ENCODE measurements at places on chromosomes 2 and 18. TPM values are rescaled to one million over a fixed set of nuclear protein-coding genes. Genes with fewer than 3 reads are reported as not detected.

- no peak for DNase-seq
Measured at GRCh38 chr2:206105541-206105940, 19.6 kb upstream of the INO80D start.

DNA sequence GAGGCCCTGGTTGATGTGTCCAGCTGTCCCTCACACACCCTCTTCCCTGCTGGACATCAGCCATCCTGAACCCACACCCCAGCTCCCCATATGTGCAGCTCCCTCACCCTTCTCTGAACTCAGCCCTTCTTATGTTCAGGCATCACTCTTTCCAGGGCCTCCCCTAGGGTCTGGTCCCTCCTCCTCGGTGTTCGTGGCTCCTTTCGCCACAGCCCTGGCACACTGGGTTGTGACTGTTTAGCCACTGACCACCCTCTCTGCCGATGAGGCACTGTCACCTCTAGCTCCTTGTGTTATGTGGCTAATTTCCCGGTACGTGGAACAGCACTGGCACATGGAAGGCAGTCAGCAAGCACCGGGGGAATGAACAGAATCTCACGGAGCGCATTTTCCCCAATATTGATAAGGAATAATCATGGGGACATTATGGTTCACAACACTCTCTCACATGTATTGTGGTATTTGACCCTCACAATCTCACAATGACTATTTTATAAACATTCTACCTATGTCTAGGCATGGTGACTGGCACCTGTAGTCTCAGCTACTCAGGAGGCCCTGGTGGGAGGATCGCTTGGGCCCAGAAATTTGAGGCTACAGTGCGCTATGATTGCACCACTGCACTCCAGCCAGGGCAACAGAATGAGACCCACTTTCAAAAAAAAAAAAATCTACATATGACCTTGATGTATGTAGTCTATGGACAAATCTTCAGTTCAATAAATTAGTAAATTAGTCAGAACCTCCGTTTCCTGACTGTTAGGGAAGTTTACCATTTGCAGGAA lies 292.1 kb downstream of the MYT1L start:
- no peak for DNase-seq

GRCh38 chr18:35061336-35061735 lies 20.1 kb downstream of the MAPRE2 start:
- no peak for DNase-seq

DNA sequence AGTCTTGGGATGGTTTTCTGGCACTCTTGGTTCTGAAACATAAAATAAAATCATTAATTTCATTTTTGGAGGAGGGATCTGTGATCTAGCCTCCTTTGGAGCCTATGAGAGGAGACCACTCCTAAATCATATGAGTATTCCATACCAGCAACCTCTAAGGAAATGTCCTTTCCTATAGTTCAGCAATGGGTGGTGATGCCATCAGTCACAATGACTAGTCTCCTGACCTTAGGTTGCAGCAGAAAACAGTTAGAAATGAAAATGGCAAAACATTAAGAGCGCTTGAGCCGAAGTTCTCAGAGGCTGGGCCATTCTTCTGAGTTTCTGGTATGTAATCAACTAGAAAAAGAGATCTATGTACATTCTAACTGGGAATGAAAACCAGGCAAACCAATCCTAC lies 56.5 kb downstream of the TMEM247 start:
- DNase-seq: no peak

DNA sequence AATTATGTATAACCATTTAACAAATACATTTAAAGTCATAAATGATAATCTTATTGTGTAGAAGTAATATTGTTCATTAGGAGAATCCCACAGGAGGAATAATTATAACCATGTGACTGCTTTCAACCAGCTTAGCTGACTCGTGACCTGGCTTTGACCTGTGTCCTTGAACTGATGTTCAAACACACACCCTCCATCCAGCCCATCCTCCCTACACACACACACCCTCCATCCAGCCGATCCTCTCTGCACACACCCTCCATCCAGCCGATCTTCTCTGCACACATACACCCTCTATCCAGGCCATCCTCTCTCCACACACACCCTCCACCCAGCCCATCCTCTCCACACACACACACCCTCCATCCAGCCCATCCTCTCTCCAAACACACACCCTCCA lies 83.5 kb downstream of the EIPR1 start:
- DNase-seq: no peak

DNA sequence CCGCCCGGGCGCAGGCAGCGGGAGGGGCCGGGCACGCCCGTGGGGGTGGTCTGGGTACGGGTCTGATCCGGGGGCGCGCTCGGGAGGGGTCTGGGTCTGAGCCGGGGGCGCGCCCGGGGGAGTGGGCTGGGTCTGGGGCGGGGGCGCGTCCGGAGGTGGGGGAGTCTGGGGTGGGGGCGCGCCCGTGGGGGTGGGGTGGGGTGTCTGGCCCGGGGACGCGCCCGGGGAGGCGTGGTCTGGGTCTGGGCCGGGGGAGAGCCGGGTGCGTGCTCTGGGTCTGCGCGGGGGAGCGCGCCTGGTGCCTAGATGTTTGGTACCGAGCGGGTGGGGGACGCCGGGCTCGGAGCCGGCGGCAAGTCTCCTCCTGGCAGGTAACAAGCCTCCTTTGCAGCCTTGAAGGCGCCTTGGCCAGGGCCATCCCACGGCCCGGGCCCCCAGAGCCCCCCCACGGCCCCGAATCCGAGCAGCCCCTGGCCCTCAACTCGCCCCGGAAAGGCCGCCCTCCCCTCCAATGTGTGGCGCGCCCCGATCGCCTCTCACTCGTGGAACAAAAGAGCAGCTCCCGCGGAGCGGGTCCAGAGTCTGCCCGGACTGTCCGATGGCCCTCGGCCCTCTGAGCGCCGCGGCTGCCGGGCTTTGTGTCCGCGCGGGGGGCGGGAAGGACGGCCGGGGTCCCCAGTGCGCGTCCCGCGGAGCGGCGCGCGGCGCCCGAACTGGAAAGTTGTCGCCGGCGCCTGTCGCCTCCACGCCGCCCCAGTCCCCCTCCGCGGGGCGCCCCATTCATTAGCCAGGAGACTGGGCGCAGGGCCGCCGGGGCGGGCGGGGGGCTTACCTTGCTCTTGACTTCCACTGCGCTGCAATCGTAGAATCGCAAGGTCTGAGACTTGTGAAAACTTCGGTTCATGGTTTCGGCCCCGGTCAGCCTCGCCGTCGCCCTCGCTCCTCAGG lies 595 bp downstream of the PARD6G start:
- no peak for DNase-seq

DNA sequence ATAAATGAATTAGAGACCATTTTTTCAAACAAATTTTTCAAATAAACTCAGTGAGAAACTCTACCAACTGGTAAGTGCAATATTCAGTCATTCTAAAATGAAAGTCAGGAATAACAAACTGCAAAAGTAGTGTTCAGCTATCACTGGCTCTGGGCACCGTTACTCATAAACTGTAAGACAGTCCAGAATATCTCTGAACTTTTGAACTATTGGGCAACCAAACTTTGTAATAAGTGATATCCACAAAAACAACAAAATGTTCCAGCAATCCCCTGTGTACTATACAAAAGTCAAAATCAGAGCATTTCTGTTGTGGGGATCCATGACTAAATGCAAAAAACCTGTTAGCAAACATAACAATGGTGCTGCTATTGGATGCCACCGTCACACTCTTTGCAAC lies 56.3 kb downstream of the SLC25A12 start:
- no peak for DNase-seq

GRCh38 chr2:132664096-132664495 lies 5.9 kb downstream of the LYPD1 start:
- DNase-seq: peak; percentile 21

GRCh38 chr2:181778621-181779201 lies 98.4 kb upstream of the NEUROD1 start:
- no peak for DNase-seq

- no peak for DNase-seq
Measured at GRCh38 chr2:102979429-102979828, 217.6 kb downstream of the TMEM182 start.

DNA sequence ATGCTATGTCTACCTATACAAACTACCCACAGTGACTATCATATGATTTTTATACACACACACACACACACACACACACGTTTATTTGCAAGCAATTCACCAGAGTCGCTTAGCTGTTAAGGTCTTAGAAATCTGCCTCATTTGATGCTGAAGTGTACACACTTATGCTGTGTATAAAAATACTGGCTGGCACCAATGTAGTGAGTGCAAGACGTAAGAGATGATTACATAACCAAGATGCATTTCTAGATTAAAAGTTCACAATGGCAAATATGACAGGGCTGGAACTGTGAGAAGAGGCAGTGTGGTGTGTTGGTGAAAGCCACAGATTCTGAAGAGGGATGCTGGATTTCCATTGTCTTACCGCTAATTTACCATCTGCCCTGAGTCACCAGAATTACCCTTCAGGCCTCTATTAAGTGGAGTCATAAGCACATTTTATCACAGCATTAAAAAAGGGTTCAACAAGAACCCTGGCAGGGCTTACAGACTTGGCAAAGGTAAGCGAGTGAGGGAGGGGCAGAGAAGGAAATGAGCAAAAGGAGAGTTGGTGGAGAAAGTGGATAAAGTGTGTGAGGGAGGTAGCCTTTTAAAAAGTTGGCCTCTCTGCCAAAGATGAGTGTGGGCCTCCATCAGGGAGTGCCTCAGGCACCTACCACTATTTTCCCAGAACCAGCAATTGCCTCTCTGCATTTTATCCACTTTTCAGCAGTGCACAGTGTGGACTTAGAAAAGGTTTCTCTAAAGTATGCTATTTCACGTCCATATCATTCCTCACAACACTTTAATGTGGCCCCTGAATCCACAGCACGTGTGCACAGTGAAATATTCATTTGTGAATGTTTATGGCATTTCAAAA lies 21.5 kb downstream of the MEIS1 start:
- peak; percentile 69 for DNase-seq

DNA sequence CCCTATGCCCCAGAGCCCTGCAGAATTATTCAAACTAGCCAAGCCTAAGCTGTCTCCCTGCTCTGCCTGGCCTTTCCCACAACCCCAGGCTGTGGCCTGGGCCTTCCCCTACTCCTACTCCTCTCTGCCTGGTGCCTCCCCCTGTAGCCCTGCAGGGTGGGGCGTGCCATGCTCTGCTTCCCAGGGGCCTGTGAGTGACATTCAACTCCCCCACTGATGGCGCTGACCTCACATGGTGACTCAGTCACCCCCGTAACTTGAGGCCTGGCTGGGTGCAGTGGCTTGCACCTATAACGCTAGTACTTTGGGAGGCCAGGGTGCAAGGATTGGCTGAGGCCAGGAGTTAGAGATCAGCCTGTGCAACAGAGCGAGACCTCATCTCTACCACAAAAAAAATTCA lies 60.6 kb downstream of the KIF1A start:
- DNase-seq: no peak

DNA sequence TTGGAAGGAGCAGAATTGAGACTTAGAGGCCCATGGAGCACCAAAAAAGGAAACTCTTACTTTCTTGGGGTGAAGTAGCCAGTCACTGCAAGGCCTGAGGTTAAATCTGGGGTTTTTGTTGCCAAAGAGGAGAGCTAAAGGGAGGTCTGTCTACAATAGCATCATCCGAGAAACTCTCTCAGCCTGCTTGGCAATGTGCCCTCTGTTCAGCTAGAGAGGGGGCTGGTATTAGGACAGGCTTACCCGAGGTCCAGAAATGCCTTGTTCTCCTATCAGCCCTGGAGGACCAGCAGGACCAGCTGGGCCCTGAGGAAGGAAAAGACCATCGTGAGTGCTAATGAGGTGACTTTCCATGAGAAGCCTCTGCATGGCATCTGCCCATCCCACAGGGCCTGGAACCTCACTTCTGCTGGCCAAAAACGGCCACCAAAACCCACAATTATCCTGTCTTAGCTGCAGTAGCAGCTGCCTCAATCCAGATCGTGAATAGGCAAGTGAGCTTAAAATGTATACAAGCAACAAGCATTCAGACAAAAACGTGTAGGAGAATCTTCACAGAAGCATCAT lies 61.6 kb downstream of the COL6A3 start:
- peak; percentile 30 for DNase-seq

DNA sequence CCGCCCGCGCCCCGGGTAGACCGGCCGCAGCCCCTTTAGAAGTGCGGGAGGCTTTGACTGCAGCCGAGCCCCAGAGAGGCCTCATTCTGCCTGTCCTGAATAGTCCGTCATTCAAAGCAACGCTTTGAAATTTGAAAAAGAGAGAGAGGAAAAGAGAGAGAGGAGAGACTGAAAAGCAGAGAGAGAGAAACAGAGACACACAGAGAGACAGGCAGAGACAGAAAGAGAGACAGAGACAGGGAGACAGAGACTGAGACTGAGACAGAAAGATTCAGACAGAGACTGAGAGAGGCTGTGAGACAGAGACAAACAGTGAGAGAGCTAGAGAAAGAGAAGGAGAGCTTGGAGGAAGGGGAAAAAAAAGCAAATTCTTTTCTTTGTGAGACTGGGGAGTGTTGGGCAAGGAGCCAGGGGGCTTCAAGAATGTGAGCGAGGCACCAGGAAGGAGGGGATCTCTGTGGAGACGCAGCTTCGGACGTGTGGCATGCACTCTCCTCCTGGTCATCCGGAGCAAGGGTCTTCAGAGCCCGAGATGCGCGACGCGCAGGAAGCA lies 73.1 kb downstream of the MYCN start:
- DNase-seq: no peak

GRCh38 chr2:11662882-11663281 lies 7.1 kb downstream of the NTSR2 start:
- no peak for DNase-seq

DNA sequence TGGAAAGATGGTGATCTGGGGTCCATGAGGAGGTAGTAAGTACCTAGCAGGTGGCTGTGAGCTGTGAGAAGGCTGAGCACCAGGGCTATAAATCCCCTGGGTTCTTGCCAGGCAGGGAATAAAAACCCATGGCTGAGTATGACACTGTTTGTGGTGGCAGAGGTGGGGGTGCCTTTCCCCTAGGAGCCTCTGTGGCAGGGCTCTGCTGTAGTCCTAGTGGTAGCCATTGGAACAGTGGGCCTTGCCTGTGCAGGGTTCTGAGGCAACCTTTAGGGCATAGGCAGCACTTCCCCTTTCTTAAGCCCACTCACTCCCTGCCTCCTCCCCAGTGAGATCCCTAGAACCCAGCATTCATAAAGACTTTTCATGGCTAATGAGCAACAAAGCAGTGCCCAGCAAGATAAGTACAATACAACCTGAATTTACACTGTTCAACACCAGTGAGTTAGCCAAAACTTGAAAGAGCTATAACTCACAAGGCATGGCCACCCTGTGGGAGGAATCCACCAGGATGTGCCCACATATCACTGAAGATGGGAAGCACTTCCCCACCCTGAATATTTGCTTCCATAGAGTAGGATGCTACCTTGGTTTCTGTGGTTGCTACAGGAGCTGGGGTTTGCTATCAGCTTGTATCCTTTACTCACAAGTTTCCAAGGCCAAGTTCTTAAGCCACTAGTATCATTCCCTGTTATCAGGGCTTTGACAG lies 100.9 kb upstream of the NEUROD1 start:
- DNase-seq: no peak

GRCh38 chr2:193980599-193980998 lies 1676.4 kb upstream of the SLC39A10 start:
- DNase-seq: no peak

The ANKRD30B gene
- not detected for total RNA-seq

The SCTR gene
- total RNA-seq: not detected

The NEDD4L gene
- 17.0 TPM for total RNA-seq

The ELOA2 gene
- total RNA-seq: not detected

The LINC00305 gene
- not detected for total RNA-seq

The CCL20 gene
- total RNA-seq: not detected
